Stimulated activated CD4-positive, alpha-beta T cell treated with anti-CD3 and anti-CD28 coated beads, Interleukin-15, amount 100 ng/mL, for 48 hours (primary cell): ENCODE measurements at places on chromosomes 3 and 15.

GRCh38 chr3:64667138-64667537, 20.7 kb downstream of the ADAMTS9 start:
- no peak for DNase-seq

DNA sequence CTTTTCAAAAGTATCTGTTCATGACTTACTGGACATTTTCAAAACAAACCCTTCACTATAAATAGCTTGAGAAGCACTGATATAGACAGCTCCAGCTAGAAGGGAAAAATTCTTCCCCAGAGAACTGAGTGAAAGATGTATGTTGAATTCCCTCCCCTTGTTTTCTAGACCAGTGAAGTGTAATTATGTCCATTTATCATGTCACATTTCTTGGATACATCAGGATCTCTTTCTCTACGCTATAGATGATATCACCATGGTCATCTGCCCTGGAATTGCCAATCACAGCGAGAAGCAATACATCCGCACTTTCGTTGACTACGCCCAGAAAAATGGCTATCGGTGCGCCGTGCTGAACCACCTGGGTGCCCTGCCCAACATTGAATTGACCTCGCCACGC, 66.3 kb downstream of the RLBP1 start:
- DNase-seq: no peak

DNA sequence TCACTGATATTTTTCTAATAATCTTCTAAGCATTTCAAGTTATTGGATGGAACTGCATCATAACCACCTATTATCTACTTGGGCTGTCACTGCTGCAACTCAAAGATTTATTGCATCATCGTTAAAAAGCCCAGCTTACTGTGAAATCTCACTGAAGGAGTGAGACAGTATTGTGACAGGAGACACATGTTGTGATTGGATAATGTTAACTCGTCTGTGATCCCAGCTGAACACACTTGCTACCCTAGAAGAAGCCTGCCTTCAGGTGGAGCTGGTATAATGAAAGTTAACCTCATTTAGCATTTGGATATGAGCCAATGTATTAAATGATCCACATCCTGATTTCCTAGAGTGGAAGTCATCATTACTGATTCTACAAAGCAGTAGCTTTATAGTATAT, 138.1 kb downstream of the MAP2K5 start:
- no peak for DNase-seq

DNA sequence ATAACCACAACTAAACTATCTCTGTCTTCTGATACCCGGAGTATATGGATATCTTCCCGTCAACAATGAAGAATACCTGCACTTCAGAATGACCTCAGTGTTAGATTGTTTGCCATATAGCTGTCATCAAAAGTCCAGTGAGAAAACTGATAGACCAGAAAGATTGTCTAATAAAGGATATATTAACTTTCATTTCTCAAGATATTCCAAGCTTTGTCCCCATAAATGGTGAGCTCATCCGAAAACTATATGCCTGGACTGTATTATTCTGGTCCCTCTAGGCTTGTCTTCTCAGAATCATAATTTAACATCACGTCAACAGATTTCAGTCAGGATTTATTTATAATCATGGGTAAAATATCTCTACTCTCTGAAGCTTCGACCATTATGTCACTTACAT, 100.5 kb downstream of the ATP8B4 start:
- DNase-seq: no peak

- no peak for DNase-seq
Measured at GRCh38 chr15:78804391-78804792, 6.9 kb downstream of the ADAMTS7 start.

- no peak for DNase-seq
Measured at GRCh38 chr15:35775471-35775870, 229.5 kb upstream of the DPH6 start.

DNA sequence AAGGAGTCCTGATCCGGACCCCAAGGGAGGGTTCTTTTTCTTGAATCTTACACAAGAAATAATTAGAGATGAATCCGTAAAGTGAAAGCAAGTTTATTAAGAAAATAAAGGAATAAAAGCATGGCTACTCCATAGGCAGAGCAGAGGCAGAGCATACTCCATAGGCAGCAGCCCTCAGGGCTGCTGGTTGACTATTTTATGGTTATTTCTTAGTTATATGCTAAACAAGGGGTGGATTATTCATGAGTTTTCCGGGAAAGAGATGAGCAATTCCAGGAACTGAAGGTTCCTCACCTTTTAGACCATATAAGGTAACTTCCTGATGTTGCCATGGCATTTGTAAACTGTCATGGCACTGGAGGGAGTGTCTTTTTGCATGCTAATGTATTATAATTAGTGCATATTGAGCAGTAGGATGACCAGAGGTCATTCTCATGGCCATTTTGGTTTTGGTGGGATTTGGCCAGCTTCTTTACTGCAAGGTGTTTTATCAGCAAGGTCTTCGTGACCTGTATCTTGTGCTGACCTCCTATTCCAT, 42.2 kb downstream of the C3orf38 start:
- no peak for DNase-seq

DNA sequence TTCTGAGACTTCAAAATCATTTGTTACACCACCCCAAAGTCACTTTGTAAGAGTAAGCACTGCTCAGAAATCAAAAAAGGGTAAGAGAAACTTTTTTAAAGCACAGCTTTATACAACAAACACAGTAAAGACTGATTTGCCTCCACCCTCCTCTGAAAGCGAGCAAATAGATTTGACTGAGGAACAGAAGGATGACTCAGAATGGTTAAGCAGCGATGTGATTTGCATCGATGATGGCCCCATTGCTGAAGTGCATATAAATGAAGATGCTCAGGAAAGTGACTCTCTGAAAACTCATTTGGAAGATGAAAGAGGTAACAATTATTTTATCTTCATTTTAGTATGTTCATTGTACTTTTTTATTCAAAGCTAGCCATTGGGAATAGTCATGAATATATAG, 32.6 kb downstream of the BLM start:
- DNase-seq: no peak

- no peak for DNase-seq
Measured at GRCh38 chr3:6132684-6133432, 728.1 kb upstream of the GRM7 start.

- no peak for DNase-seq
Measured at GRCh38 chr3:138850151-138850550, 15.4 kb upstream of the PIK3CB start.

- DNase-seq: no peak
Measured at GRCh38 chr15:31302778-31303725, 23.6 kb upstream of the KLF13 start.

- no peak for DNase-seq
Measured at GRCh38 chr15:64426845-64427465, 33.4 kb upstream of the ZNF609 start.

- no peak for DNase-seq
Measured at GRCh38 chr15:52233405-52233804, 42.2 kb upstream of the GNB5 start.

DNA sequence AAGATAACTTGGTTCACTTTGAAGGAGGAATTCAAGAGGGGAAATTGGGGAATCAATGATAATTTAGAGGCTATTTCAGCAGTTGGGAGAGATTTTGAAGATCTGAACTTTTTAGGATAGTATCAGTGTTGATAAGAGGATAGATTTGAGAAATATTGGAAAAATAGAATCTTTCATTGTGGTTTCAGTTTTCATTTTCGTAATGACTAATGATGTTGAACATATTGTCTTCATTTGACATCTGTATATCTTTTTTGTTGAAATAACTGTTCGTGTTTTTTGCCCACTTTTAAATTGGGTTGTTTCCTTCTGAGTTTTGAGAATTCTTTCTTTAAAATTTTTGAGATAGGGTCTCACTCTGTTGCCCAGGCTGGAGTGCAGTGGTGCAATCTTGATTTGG, 21.1 kb downstream of the ECT2 start:
- DNase-seq: no peak

- DNase-seq: no peak
Measured at GRCh38 chr3:38382506-38383080, 36.0 kb downstream of the XYLB start.

GRCh38 chr3:99373088-99373845, 265.1 kb upstream of the COL8A1 start:
- DNase-seq: no peak

DNA sequence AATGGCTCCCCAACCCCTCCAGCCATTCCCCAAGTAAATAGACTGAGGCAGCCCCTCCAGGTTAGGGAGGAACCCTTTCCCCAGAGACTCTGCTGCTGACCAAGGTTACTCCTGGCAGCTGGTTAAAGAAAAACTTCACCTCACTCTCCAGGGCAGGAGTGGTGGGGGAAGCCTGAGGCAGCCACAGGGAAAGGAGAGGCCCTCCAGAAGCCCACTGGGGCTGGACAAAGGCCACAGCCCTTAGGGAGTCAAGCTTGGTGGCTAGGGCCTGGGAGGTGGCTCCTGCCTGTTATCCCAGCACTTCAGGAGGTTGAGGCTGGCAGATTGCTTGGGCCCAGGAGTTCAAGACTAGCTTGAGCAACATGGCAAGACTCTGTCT, 923 bp downstream of the ACY1 start:
- no peak for DNase-seq

- no peak for DNase-seq
Measured at GRCh38 chr3:105729667-105730066, 139.1 kb downstream of the CBLB start.

DNA sequence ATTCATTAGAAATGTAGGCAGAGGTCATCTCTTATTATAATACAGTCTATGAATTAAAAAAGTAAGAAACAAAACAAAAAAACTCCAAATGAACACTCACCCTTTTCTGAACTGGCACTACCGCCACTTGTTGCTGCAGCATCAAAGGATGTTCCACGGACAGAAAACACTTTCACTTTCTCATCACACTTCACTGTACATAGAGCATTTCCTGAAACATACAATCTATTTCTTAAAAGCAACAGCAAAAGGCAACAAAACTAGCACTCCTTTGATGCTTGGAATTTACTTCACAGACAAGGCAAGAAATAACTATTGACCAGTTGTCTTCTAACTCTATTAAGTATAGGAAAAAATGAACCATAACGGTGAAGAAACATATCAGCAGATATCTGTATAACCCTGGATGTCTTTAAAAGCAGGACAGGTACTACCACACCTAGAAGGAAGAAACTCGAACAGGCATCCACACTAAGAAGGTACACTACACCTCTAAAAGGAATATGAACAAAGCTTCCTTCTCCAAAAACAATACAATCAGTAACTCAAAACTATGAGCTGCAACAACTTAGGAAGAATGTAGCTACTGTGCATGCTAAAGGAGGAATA, 24.9 kb downstream of the ETFA start:
- no peak for DNase-seq

DNA sequence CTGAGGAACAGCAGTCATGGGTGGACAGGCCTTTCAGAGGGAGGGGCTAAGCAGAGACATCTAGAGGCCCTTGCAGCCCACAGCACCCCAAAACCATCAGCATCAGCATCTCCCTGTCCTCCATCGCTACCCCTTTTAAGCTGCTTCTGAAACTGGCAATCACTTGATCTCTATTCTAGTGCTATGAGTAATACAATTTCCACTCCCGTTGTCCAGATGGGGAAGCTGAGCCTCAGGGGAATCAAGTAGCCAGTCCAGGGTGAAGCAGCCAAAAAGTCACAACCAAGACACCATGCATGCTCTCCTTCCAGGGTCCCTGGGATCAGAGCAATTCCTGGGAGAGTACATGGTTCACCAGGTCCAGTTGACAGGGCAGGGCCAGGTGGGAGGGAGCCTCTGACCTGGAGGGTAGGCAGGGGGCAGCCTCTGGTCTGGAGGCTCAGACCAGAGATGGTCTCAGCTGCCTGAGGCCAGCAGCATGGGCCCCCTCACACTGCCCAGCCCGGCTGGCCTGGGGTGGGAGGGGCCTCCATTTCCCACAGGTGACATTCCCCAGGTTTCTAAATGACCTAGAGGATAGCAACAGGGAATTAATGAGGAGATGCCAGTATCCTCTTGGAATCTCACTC, 30.0 kb downstream of the KLHL25 start:
- DNase-seq: no peak

GRCh38 chr3:53668872-53669271, 174.5 kb downstream of the CACNA1D start:
- DNase-seq: no peak

- peak; percentile 46 for DNase-seq
Measured at GRCh38 chr3:186506857-186507256, 37.3 kb downstream of the CRYGS start.

- DNase-seq: no peak
Measured at GRCh38 chr15:93049233-93049632, 39.8 kb downstream of the RGMA start.

GRCh38 chr3:62604298-62604697, 230.9 kb upstream of the FEZF2 start:
- DNase-seq: no peak

DNA sequence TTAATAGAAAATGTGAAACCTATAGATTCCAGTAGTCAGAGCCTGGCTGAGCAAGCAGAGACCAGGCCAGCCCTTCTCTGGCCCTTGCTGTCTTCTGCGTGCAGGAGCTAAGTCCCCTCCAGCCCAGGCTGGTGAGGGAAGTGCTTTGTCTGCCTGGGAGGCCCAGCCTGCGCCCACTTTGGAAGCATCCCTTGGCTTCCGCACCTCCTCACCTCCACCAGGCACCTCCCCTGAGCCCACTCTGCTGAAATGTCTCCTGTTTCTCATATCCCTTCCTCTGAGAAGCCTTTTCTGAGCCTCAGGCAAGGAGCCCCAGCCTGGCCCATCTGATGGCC, 45.3 kb downstream of the ALDH1L1 start:
- DNase-seq: no peak

DNA sequence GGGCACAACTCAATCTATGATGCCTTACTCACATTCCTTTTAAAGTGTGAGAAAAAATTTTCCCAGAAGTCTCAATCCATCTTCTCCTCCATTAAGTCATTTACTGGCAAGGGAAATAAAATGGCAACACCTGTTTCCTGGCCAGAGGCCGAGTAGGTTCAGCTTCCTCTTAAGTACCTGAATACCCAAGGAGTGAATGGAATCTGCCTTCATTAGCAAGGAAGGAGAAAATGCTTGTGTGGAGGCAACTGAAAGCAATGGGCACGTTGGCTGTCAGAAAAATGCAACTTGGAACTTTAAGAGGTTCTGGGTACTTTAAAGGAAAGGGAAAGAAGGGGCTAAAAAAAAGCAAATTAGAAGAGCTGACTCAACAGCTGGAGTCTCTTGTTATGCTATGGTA, 423.6 kb upstream of the ARL6 start:
- no peak for DNase-seq

DNA sequence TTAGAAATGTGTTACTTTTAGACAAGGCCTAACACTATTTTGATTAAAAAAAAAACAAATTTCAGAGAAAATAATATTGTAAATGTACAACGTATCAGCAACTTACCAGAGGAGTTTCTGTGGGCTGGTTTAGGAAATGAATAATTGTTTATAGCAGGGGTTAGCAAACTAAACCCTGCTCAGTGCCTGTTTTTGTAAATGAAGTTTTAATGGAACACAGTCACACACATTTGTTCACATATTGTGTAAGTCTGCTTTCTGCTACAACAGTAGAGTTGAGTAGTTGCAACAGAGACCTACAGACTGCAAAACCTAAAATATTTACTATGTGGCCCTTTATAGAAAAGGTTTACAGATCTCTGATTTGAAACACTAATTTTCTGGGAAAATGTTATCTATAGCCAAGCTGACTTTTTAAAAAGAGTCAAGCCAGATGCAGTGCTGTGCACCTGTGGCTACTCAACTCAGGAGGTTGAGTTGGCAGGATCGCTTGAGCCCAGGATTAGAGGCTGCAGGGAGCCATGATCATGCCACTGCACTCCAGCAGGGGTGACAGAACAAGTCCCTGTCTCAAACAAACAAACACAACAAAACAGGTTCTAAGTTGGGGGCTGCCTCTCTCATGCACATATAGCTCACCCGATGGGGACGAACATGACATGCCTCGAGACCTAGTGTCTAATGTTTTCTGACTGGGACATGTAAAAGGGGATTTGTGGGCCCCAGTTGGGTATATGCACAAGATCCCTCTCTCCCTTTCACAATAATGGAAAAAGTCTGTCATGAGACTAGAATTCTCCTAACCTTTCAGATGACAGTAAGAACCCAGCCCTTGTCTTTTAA, 182.5 kb downstream of the TNIK start:
- DNase-seq: no peak
